ENCODE measurements at places on chromosomes 11 and 22. TPM values are rescaled to one million over a fixed set of nuclear protein-coding genes. Genes with fewer than 3 reads are reported as not detected.

Gene ARHGAP8
- total RNA-seq: 5.4 TPM

Gene CECR2
- 0.10 TPM for total RNA-seq

Gene KRTAP5-9
- total RNA-seq: not detected

Gene C11orf52
- not detected for total RNA-seq

Gene AQP11
- total RNA-seq: 0.10 TPM

Gene ADM2
- 0.31 TPM for total RNA-seq

Gene FREY1
- total RNA-seq: 1.6 TPM
